NCI-H2171 treated with DMSO at 0.1 percent for 48 hours (cell line): ENCODE measurements at places on chromosomes 6 and 20.
A peak's percentile ranks its signal among the peaks of the same experiment; 100 is the strongest.

GRCh38 chr6:28944412-28944865 lies 20.7 kb upstream of the TRIM27 start:
- peak; percentile 74 for DNase-seq

DNA sequence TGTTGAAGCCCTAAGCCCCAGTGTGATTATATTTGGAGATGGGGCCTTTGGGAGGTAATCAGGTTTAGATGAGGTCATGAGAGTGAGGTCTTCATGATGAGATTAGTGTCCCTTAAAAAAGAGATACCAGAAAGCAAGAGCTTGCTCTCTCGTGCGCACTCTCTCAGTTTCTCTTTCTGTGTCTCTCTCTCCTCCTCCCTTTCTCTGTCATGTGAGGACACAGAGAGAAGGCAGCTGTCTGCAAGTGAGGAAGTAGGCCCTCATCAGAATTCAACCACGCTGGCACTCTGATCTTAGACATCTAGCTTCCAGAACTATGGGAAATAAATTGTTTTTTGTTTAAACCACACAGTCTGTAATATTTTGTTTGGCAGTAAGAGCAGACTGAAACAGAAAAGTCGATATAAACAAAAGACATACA lies 180.5 kb downstream of the IBTK start:
- no peak for DNase-seq

GRCh38 chr6:138253731-138254130 lies 35.4 kb upstream of the PBOV1 start:
- DNase-seq = no peak

GRCh38 chr6:108948181-108948661 lies 100.0 kb downstream of the ARMC2 start:
- peak; percentile 85 for DNase-seq

DNA sequence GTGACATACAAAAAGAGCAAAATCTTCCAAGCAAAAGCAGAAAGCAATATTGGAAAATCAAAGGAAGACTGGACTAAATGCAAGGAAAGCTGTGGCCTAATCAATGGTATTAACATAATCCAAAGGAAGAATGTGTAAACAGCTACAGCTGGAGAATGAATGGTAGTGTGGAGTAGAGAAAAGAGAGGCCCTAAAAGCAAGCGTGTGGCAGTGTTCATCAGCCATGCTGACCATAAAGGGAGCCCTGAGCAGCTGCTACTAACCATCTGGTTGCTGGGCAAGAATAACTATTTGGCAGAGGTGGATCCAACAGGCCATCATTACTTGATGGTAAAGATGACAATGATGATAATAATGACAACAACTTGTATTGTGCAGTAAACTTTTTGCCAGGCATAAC lies 148.5 kb upstream of the BEND6 start:
- peak; percentile 28 for DNase-seq

DNA sequence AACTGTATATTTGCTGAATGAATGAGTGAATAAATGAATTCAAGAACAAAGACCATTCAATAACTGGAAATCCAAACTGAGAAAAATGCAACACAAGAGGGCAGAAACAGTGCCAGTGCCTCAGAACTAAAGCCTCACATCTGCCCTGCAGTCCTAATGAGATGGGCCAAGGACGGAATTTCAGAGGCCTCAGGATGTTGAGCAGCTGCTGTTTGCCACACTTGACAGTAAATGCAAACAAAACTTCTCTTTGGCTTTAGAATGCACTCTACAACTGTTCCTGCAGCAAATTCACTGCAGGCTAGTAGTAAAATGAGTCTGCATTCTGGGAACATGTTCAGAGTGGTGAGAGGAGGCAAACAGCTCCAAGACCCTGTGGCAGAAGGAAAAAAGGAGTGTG lies 177.6 kb upstream of the LRFN2 start:
- DNase-seq = peak; percentile 52

GRCh38 chr6:133964052-133964451 lies 11.0 kb downstream of the TBPL1 start:
- DNase-seq = no peak

DNA sequence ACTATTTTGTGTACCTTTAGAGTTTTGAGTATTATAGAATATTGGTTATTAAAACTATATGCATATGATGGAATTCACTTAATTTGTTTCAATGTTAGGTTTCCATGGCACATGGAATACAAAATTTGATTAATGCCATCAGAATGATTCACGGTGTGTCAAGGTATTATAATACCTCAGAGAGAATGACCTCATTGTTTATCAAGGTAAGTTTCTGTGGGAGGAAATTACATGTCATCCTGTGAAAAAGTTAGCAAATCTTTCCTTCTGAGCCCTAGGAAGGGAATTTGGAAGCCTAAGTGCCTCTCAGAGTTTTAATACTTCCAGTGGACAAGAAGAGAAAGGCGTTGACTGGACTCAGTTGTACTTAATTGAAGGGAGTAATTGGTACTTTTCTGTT lies 40.8 kb downstream of the DNAH8 start:
- DNase-seq = no peak

DNA sequence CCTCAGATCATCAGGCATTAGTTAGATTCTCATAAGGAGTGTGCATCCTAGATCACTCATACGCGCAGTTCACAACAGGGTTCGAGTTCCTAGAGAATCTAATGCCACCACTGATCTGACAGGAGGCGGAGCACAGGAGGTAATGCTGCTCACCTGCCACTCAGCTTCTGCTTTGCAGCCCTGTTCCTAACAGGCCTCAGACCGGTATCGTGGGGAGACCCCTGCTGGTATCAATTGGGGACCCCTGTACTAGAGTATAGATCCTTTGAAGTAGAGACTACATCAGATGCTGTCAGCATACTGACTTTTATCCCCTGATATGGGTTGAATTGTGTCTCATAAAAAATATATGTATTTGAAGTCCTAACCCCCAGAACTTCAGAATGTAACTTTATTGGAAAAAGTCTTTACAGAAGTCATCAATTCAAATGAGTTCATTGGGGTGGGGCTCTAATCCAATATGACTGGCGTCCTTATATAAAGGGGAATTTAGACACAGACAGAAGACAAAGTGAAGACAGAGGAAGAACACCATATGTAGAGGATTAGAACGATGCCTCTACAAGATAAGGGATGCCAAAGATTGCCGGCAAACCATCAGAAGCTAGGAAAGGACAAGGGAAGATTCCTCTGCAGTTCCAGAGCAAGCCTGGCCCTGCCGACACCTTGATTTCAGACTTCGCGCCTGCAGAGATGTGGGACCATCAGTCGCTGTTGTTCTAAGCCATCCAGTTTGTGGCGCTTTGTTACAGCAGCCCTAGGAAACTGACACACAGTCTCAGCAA lies 104.4 kb upstream of the BTBD3 start:
- DNase-seq = no peak

DNA sequence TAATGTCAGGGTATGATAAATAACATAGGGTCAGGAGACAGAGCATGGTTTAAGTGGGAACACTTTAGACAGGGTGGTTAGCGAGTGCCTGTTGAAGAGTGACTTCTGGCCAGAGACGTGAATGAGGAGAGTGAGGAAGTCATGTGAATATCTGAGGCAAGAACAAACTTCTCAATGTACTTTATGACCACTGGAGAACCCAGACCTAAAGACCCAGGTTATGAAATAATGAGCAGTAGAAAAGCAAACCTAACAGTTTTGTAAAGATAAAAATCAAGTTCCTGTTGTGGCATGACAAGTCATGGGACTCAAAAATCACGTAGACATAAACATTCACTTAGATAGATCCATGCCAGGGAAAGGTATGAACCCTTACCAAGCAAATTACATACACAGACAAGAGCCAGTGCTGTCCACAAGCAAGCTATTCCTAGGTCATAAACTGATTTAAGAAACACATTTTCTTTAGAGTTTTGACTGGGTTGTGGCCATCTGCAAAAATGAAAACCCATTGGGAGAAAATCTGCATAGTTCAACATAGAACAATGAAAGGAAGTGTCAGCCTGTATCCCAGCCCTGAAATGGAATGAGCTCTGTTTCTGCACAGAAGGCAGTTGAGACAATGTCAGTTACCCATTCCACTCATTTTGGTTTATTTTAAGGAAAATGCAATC lies 2.2 kb upstream of the MYCT1 start:
- DNase-seq = no peak

DNA sequence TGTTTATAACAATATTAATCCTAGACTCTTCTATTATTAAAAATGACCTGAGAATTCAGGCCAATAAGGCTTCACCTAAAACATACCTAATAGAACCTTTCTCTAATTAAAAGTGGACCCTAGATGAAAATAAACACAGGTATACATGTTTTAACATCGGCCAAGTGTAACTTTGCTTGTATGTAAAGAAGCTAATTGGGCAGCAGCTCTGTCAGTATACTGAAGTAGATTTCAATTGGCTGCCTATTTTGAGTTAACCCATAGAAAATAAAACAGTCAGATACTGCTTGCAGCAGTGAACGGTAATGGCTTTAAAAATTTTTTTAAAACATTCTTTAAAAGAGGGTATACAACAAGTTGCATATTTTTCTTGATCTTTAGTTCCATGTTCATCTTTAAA lies 67.3 kb downstream of the PDSS2 start:
- DNase-seq = no peak

DNA sequence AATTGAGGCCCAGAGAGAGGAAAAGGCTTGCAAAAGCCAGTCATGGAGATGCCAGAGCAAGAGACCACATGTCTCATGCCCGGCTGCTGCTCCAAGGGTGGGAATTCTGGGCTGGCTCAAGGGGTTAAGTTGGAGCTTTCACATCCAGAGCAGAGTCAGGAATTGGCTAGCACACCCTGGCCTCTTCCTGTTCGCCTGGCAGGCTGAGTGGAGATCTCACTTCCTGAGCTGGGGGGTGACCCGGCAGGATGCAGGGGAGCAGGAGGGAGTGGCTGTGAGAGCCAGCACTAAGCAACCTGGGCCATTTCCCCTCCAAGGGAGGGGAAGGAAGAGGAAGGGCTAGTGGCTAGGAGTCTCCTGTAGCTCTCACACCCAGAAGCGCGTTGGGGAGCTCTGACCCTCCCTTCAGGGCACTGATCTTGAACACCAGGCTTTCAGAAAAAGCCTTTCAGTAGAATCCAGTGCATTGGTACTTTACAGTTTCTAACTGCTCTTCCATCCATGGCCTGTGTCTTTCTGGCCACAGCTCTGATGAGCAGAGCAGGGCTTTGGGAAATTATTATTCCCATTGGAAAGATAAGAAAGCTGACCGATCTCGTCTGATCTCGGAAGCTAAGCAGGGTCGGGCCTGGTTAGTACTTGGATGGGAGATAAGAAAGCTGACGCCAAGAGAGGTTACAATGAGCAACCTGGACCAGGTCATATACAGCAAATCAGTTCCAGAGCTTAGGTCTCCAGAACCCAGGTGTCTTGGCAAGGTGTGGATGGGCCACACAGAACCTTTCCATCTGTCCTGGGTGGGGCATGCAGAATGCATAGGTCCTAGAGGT lies 2.2 kb upstream of the CCM2L start:
- no peak for DNase-seq

- no peak for DNase-seq
Measured at GRCh38 chr6:6604566-6604965, 16.0 kb downstream of the LY86 start.

GRCh38 chr20:21575167-21575566 lies 61.3 kb upstream of the NKX2-2 start:
- no peak for DNase-seq

DNA sequence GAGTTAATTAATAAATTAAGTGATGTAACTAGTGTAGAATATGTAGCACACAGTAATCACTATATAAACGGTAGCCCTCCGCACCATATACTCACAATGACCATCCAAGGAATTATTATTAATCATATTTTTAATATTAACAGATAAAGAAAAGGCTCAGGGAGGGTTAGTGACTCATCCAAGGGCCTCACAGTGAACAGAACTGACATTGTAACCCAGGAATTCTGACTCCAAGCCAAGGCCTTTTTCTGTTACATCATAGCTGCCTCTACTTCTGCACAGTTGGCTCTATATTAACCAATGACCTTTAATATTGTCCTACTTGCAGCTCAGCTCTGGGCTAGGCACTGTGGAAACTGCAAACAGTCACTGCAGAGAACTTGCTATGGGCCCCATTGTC lies 117.5 kb upstream of the SIRPG start:
- no peak for DNase-seq

DNA sequence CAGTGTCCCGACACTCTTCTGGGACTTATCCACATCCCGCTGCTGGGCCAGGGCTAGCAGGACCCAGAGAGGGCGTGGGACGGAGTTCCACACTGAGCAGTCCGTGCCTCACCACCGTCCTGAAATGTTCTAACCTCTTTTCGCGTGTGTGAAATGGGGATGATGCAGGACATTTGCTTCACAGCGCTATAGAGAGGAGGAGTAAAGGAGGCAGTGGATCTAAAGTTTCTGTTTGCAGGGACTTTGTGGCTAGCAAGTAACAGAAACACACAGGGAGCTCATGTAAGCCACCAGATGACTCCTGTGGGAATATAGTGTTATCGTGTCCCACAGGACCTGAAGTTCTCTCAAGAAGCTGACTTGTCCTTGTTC lies 634 bp downstream of the ITPA start:
- DNase-seq = peak; percentile 11

DNA sequence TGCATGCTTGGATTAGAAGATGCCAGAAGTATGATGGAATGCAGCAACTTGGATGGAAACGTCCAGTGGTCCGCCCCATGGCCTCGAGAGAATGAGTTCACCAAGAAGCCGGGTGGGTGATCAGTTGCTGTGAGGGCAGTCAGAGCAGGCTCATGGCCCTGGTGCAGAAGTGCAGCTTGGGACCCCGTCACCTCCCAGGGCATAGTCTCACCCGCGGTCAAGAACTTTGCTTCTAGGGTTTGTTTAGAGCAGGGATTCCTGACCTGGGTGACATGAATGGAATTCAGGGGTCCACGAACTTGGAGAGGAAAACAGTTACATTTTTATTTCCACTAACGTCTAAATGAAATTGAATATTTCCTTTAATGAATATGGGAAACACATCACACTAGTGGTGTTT lies 216.5 kb upstream of the SNX9 start:
- DNase-seq = no peak

GRCh38 chr20:56579301-56579710 lies 46.3 kb downstream of the FAM209B start:
- no peak for DNase-seq

DNA sequence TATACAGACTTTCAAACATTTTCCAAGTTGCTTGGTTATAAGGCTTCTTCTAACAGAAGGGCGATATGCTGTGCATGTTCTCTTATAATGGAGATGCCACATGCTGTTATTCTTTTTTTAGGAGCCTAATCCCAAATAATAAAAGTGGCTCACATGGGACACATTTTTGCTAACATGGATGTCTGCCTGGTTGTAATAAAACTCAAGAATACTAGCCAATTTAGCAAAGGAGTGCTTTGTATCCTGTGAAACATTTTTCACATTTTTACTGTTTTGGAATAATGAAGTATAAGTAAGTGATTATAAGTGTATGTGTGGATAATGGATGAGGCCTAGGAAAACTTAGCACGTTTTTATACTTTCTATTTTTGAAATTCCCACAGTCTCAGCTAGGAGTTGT lies 312.2 kb downstream of the LAMA2 start:
- no peak for DNase-seq

GRCh38 chr20:21496452-21496851 lies 17.4 kb downstream of the NKX2-2 start:
- peak; percentile 19 for DNase-seq

- DNase-seq = no peak
Measured at GRCh38 chr20:53360852-53361251, 232.8 kb downstream of the ZNF217 start.
